ENCODE measurements at places on chromosomes 4 and X. TPM values are rescaled to one million over a fixed set of nuclear protein-coding genes. Genes with fewer than 3 reads are reported as not detected.

P2RY8 gene
- total RNA-seq, result 2.8 TPM

- no peaks in the 10 kb centered on the region for H3K4me1 ChIP-seq
- no peaks in the 10 kb centered on the region for H3K36me3 ChIP-seq
- H3K27me3 ChIP-seq, result no peaks in the 10 kb centered on the region
- H3K27ac ChIP-seq, result no peak overlapping the region
- DNase-seq, result no peak
Observed at GRCh38 chr4:154911097-154911496, 130.0 kb downstream of the RBM46 start.

GRCh38 chrX:33086886-33087285, 124.5 kb downstream of the DMD start:
- DNase-seq, result no peak
- no peaks in the 10 kb centered on the region for H3K4me1 ChIP-seq
- peak overlapping the region; percentile 29 for H3K27ac ChIP-seq
- H3K27me3 ChIP-seq, result no peaks in the 10 kb centered on the region
- H3K36me3 ChIP-seq, result no peaks in the 10 kb centered on the region

HS6ST2 gene
- 0.66 TPM for total RNA-seq

DNA sequence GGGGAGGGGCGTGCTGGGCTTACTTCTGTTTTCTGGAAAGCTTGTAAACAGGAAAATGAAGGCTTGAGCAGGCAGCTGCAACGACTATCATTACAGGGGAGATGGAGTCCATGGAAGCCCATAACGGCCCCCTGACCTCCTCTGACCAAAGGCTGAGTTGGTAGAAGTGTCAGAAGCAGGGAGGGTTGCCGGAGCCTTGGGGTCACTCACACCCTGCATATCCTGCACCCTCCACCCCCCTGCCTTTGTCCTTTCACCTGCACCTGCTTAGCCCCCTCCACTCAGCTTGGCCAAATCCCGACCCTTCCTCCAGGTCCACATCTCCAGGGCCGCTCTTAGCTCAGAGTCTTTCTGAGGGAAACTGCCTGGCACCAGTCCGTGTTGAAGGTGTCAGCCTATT, 12.5 kb upstream of the MSX1 start:
- H3K27me3 ChIP-seq, result no peaks in the 10 kb centered on the region
- H3K36me3 ChIP-seq, result no peaks in the 10 kb centered on the region
- no peaks in the 10 kb centered on the region for H3K4me1 ChIP-seq
- no peak overlapping the region for H3K4me3 ChIP-seq

GRCh38 chr4:25291158-25291733, 21.3 kb upstream of the ZCCHC4 start:
- H3K4me3 ChIP-seq, result no peak overlapping the region
- H3K4me1 ChIP-seq, result no peaks in the 10 kb centered on the region
- H3K27ac ChIP-seq, result no peak overlapping the region
- no peaks in the 10 kb centered on the region for H3K27me3 ChIP-seq

- no peaks in the 10 kb centered on the region for H3K27me3 ChIP-seq
- DNase-seq, result no peak
- no peaks in the 10 kb centered on the region for H3K4me1 ChIP-seq
- peaks cover 66% of the 10 kb centered on the region for H3K36me3 ChIP-seq
- H3K27ac ChIP-seq, result no peak overlapping the region
Observed at GRCh38 chr4:107939307-107939706, 8.0 kb downstream of the CYP2U1 start.

SMARCA1 gene
- 42.9 TPM for total RNA-seq

DNA sequence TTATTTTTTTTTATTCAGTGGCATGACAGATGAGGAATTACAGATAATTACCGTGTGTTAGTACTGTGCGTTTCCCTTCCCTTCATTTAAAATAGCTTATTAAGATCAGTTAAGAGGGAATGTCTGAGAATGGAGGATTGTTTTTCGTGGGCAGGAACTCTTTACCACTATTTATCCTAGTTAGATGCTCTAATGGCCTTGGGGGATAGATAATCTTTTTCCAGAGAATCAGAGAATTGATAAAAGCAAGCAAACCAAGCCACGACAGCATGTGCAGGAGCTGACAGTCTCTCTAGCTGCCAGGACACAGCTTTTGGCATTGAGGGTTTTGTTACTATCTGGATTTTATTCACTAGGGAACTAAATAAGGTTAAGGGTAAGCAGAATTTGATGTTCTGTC, 128.7 kb downstream of the DCLK2 start:
- no peaks in the 10 kb centered on the region for H3K36me3 ChIP-seq
- no peak overlapping the region for H3K4me3 ChIP-seq
- no peak for DNase-seq
- H3K4me1 ChIP-seq, result peaks cover 13% of the 10 kb centered on the region
- H3K27me3 ChIP-seq, result no peaks in the 10 kb centered on the region

DMRTC1 gene
- total RNA-seq, result not detected

- no peak overlapping the region for H3K4me3 ChIP-seq
- no peak overlapping the region for H3K27ac ChIP-seq
- no peak for DNase-seq
Observed at GRCh38 chrX:82127228-82128123, 925.6 kb downstream of the SH3BGRL start.

DNA sequence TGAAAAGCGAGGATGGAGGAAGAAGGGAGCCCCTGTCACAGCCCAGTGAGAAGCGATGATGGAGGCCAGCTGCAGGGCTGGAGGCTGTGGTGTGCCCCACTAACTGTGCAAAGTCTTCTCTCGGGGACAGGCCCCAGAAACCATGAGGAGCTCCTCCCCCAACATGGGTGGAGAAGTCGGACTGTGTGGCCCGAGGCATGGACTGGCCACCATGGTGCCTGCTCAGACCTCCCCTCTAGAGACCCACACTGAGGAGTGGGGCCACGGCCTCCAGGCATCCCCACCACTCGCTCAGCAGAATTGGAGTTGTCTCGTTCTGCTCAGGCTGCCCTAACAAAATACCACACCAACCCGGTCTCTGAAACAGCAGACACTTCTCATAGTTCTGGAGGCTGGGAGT, 12.2 kb upstream of the PDE6B start:
- DNase-seq, result no peak
- no peak overlapping the region for H3K4me3 ChIP-seq
- H3K27me3 ChIP-seq, result no peaks in the 10 kb centered on the region
- H3K4me1 ChIP-seq, result no peaks in the 10 kb centered on the region

DNA sequence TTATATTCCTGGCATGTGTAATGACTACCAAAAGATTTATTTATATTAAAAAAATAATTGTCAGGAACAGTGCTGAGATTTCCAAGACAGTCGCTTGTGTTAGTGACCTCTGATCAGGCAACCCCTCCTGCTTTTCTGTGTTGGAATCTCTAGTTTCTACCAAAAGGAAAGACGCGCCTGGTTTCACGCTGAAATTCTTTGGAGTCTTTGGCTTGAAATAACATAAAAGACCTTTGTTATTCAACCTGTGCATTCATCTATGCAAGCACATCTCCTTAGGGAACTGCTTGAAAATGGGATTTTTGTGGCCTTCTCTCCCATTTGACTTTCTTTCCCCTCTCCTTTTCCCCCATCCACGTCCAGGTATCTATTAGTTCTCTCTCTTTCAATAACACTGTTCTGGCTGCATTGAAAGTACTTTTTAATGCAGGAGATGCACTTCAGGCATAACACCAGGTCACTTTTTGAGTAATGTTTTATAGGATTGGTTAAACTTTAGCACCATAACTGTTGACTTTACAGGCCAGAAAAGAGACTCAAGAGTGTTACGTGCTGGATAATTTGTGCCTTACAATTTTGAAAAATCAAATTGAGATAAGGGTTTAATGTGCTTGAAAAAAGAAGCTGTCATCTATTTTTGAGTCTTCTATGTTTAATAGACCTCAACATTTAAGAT, 172.7 kb downstream of the GPAT3 start:
- no peaks in the 10 kb centered on the region for H3K4me1 ChIP-seq
- no peaks in the 10 kb centered on the region for H3K36me3 ChIP-seq
- no peak overlapping the region for H3K27ac ChIP-seq
- H3K27me3 ChIP-seq, result no peaks in the 10 kb centered on the region

DNA sequence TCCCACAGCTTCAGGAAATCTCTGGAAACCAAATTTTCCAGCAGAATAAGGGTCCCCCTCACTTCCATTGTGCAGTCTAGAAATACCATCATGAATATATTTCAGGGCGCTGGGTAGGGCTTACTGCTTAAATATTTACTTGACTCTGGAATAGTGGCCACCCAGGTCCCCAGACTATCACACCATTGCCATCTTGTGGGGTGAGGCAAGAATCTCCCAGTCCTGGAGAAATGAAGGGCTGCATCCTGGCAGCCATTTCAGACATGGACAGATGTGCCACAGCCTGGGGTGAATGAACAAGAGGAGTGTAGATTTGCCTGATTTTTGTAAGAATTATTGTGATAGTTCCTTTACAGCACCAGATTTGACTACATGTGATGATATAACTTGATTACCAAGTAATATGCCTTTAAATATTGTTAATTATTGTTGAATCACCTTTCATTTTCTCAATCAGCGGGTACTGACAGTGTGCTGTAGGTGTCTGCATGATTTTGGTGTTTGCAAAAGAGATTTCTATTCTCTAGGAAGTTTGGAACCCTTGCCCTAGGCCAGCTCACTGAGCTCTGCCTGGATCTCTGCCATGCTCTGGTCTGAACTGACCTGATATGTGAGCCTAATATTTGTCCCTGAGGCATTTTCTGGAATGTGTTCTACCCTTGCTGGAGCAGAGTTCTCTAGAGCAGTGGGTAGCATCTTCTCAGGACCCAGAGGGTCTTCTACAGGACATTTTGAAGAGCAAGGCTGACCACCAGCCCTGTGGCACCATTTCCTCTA, 183.4 kb downstream of the KIT start:
- no peak for DNase-seq
- H3K36me3 ChIP-seq, result no peaks in the 10 kb centered on the region
- H3K27me3 ChIP-seq, result no peaks in the 10 kb centered on the region
- H3K4me3 ChIP-seq, result no peak overlapping the region

- H3K4me1 ChIP-seq, result no peaks in the 10 kb centered on the region
- no peak overlapping the region for H3K27ac ChIP-seq
- H3K4me3 ChIP-seq, result no peak overlapping the region
- no peaks in the 10 kb centered on the region for H3K36me3 ChIP-seq
- no peaks in the 10 kb centered on the region for H3K27me3 ChIP-seq
Observed at GRCh38 chrX:18389966-18390365, 35.4 kb upstream of the CDKL5 start.

- H3K27ac ChIP-seq, result no peak overlapping the region
- DNase-seq, result peak; percentile 95
- H3K4me3 ChIP-seq, result no peak overlapping the region
Observed at GRCh38 chr4:6974138-6974848, 64.7 kb downstream of the TBC1D14 start.

- H3K4me1 ChIP-seq, result peaks cover 13% of the 10 kb centered on the region
- H3K27ac ChIP-seq, result no peak overlapping the region
- no peak overlapping the region for H3K4me3 ChIP-seq
- no peak for DNase-seq
- H3K27me3 ChIP-seq, result no peaks in the 10 kb centered on the region
Observed at GRCh38 chr4:78624048-78624447, 72.5 kb downstream of the ANXA3 start.

DNA sequence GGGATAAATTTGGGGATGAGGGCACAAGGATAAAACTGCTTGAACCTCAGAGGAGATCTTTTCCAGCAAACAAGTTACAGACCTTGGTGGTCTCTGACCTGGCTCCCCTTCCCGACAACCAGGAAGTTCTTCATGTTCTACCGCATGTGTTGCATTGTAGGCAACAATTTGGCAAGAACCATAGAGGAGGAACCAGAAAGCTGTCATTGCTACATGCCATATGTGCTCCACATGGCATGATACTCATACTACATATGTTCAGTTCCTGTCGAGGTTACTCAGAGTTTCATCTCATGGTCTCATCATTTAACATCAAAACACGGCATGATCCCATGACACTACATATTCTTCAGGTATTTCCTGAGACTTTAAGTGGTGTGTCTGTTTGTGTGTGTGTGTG, 235.9 kb downstream of the OR13H1 start:
- no peaks in the 10 kb centered on the region for H3K36me3 ChIP-seq
- no peak overlapping the region for H3K4me3 ChIP-seq

FHIP1A gene
- 59.4 TPM for total RNA-seq

GRCh38 chr4:40473578-40474388, 138.7 kb downstream of the CHRNA9 start:
- H3K27ac ChIP-seq, result no peak overlapping the region
- H3K36me3 ChIP-seq, result no peaks in the 10 kb centered on the region
- DNase-seq, result no peak
- no peaks in the 10 kb centered on the region for H3K27me3 ChIP-seq

SERTM2 gene
- total RNA-seq, result not detected

CC2D2A gene
- total RNA-seq, result 29.5 TPM

- H3K4me3 ChIP-seq, result no peak overlapping the region
- H3K36me3 ChIP-seq, result no peaks in the 10 kb centered on the region
- H3K27ac ChIP-seq, result no peak overlapping the region
- no peaks in the 10 kb centered on the region for H3K4me1 ChIP-seq
- peaks cover 3% of the 10 kb centered on the region for H3K27me3 ChIP-seq
- no peak for DNase-seq
Observed at GRCh38 chrX:40844471-40844870, 109.1 kb upstream of the MED14 start.

HHIP gene
- 5.3 TPM for total RNA-seq

GRCh38 chrX:121120690-121121605, 73.5 kb downstream of the GLUD2 start:
- no peak overlapping the region for H3K27ac ChIP-seq
- H3K4me1 ChIP-seq, result no peaks in the 10 kb centered on the region
- H3K36me3 ChIP-seq, result no peaks in the 10 kb centered on the region

DNA sequence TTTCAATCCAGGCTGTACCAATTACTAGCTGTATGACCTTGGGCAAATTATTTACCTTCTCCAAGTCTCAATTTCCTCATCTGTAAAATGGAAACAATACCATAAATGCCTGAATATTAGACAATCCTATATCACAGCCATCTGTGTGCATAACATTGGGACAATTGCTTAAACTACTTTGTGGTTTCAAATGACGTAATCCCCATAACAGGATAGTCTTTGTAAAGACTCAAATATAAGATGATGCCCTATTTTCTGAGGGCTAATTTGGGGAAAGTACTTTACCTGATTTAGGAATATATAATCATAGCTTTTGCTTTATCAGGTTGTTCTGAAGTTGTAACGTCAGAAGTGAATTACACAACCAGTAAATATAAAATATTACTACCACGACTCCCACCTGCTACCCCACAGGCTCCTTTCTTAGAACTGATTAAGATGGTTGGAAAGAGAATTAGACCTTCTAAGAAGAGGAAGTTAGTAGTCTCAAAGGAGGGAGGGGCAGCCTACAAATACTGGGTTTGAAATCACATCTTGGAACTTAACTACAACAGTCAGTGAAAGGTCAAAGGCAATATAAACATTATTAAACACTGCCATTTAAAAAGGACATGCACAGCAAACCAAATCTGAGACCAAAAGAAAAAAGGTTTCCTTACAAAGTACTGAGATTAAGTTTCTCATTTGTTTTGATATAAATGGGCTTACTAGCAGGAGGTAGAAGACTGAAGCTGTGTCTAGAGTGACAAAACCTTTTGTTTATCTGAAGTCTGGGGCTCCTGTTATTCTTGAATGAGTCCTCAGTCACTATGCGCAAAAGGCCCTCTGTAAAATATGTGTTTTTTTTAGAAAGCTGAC, 215.0 kb downstream of the SCFD2 start:
- DNase-seq, result no peak
- no peak overlapping the region for H3K27ac ChIP-seq
- no peak overlapping the region for H3K4me3 ChIP-seq

- H3K4me1 ChIP-seq, result peaks cover 12% of the 10 kb centered on the region
- H3K27ac ChIP-seq, result no peak overlapping the region
- DNase-seq, result no peak
- no peak overlapping the region for H3K4me3 ChIP-seq
Observed at GRCh38 chr4:6964858-6965257, 55.2 kb downstream of the TBC1D14 start.
